ENCODE measurements at places on chromosomes 4 and X.

GRCh38 chrX:43526878-43527277 lies 129.2 kb upstream of the MAOA start:
- H3K4me3 ChIP-seq, result no peak overlapping the region
- no peaks in the 10 kb centered on the region for H3K4me1 ChIP-seq
- no peaks in the 10 kb centered on the region for H3K27me3 ChIP-seq
- H3K27ac ChIP-seq, result no peak overlapping the region
- H3K36me3 ChIP-seq, result no peaks in the 10 kb centered on the region
- DNase-seq, result no peak

- H3K36me3 ChIP-seq, result no peaks in the 10 kb centered on the region
- no peak for DNase-seq
- H3K27ac ChIP-seq, result no peak overlapping the region
- no peak overlapping the region for H3K4me3 ChIP-seq
- H3K4me1 ChIP-seq, result no peaks in the 10 kb centered on the region
Observed at GRCh38 chr4:54189140-54189539, 40.0 kb upstream of the PDGFRA start.

DNA sequence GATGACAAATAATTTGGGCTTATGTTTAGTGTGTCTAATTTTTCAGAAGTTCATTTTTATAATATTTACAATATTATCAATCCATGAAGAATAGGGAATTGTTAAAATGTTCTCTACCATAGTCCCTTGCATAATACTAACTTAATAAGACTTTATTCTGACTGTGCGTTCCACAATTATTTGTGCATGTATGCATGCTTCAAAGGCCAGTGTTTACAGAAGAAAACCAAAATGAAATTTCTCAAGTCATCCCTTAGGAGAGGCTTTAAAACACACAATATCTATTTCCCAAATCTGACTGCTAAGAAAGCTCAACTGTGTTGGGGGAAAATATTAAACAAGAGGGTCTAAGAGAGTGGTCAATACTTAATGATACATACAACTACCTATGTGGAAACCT lies 226.3 kb upstream of the ANKRD50 start:
- no peaks in the 10 kb centered on the region for H3K4me1 ChIP-seq
- H3K4me3 ChIP-seq, result no peak overlapping the region
- H3K27me3 ChIP-seq, result no peaks in the 10 kb centered on the region
- no peak overlapping the region for H3K27ac ChIP-seq
- H3K36me3 ChIP-seq, result no peaks in the 10 kb centered on the region

DNA sequence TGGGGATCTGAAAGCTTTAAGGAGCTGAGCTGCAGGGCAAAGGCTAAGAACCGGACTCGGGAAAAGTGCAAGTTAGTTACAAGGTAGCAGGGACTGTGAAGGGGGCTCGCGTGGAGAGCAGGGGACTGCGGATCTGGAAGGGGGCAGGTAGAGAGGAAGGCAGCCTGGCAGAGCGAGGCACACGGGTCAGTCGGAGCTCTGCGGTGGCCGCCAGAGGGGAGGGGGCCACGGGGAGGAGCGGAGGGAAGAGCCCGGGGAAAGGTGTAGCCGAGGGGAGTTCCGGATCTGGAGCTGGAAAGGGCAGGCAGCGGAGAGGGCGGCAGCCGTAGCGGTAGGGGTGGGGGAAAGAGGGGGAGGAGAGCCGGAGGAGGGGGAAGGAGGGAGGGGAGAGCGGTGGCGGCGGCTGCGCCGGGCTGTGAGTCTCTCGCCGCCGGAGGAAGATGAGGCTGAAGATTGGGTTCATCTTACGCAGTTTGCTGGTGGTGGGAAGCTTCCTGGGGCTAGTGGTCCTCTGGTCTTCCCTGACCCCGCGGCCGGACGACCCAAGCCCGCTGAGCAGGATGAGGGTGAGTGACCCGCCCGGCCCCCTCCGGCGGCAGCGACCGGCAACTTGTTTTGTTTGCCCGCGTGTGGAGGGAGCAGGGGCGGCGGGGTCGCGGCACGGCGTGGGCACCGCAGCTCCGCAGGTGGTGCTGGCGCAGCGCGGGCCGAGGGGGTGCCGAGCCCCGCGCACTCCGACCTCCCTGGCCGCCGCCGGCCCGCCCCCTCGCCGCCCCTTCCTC lies at the start of gene GALNT7:
GALNT7 (plus strand) TSS at position 416 of the 782 bp plus-strand sequence; CDS start at position 441, 25 bp downstream.
- peak within 1 kb of the TSS; percentile 96 for H3K4me3 ChIP-seq
- no peaks in the 10 kb centered on the region for H3K27me3 ChIP-seq
- peak within 1 kb of the TSS; percentile 90 for H3K27ac ChIP-seq
- DNase-seq, result peak; percentile 86

- no peak overlapping the region for H3K4me3 ChIP-seq
- no peaks in the 10 kb centered on the region for H3K27me3 ChIP-seq
Observed at GRCh38 chr4:55028196-55028595, 97.2 kb downstream of the KDR start.

GRCh38 chrX:67961516-67961915 lies 417.7 kb downstream of the AR start:
- no peak overlapping the region for H3K4me3 ChIP-seq
- DNase-seq, result no peak
- no peaks in the 10 kb centered on the region for H3K4me1 ChIP-seq
- no peaks in the 10 kb centered on the region for H3K27me3 ChIP-seq
- no peaks in the 10 kb centered on the region for H3K36me3 ChIP-seq

DNA sequence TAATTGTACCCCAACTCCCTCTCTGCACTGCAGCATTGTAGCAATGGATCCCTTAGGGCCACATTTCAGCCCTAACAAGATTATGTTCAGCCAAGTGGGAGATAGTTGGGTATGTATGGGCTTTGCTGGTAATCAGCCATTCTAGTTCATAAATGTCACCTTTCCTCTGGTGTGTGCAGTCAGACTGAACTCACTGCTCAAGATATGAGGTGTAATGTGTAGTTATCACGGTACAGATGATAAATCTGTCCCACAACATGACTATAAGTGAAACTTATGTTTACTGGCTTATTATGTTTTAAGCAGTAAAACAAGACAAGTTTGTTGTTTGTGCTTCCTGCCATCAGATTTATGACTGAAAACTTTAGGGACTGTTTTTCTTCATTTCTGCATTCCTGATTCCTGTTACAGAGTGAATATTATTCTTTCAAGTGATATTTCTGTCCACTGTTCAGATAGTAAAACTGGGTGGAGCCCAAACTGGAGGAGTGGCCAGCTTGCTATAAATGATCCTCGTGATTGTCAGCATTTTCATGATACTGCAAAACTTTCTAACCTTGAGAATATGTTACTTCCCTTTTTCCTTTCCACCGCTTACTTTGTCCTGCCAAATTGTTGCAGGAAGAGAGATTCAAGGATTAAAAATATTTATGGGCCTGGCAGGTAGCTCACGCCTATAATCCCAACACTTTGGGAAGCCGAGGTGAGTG lies 44.9 kb downstream of the ANAPC4 start:
- H3K4me1 ChIP-seq, result peaks cover 3% of the 10 kb centered on the region
- no peak overlapping the region for H3K4me3 ChIP-seq
- H3K27me3 ChIP-seq, result no peaks in the 10 kb centered on the region
- H3K27ac ChIP-seq, result peak overlapping the region; percentile 24
- no peak for DNase-seq

Measured in activated CD4-positive, alpha-beta T cell treated with anti-CD3 and anti-CD28 coated beads, Interleukin-2, amount 10 ng/mL, durations not matched to agents 24 days and 14 days (primary cell).